T-cell (primary cell): ENCODE measurements at places on chromosomes 16 and 17.

DNA sequence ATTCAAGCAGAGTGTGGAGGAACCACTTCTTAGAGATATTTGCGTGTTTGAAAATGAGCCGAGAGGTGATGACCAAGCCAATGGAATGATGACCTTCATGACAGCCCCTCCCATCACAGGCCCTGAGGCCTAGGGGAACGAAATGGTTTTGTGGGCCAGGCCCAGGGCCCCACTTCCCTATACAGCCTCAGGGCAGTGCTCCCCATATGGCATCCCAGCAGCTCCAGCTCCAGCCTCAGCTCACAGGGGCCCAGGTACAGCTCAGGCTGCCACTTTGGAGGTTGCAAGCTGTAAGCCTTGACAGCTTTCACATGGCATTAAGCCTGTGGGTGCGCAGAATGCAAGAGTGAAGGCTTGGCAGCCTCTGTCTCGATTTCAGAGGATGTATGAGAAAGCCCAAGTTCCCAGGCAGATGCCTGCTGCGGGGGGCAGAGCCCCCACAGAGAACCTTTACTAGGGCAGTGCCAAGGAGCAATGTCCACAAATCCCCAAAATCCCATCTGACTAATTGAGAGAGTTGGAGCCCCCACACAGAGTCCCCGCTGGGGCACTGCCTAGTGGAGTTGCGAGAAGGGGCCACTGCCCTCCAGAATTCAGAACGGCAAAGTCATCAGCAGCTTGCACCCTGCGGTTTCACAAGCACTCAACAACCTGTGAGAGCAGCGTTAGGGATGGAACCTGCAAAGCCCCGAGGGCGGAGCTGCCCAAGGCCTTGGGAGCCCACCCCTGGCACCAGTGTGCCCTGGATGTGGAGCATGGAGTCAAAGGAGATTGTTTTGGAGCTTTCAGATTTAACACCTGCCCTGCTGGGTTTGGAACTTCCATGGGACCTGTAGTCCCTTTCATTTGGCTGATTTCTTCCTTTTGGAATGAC is 21.2 kb downstream of the CHMP6 start:
- DNase-seq, result no peak

DNA sequence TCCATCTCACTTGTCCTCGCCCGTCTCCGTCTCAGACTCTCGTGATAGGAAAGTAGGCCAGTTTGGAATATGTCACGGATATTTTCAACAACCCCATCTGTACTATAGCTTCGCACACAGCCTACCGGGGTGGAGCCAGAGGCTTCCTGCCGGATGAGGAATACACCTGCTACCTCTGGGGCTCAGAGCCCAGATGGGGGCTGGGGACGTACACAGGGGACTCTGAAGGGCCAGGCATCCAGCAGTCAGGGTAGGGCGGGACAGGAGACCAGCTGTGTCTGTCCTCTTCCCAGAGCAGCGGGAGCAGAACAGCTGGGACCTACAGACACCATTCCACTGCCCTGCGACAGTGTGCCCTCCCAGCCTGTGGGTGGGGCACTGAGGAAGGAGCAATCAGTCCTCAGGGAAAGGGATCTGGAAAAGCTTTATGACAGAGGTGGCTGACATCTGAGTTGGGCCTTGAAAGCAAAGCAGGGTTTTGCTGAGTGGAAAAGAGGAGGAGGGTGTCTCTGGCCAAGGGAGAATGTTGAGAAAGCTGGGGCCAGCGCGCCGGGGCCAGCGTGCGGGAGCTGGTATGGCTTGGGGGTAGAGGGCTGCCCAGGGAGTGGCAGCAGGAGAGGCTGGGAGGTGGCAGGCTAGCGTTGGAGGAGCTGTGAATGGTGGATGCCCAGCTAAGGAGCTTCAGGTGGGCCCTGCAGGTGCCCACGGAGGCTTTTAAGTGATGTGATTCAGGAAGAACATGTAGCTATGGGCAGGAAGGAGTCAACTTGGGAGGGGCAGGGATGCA is 11.5 kb upstream of the SRCIN1 start:
- DNase-seq, result no peak

- no peak for DNase-seq
Observed at GRCh38 chr16:54411544-54411943, 125.0 kb upstream of the IRX3 start.

DNA sequence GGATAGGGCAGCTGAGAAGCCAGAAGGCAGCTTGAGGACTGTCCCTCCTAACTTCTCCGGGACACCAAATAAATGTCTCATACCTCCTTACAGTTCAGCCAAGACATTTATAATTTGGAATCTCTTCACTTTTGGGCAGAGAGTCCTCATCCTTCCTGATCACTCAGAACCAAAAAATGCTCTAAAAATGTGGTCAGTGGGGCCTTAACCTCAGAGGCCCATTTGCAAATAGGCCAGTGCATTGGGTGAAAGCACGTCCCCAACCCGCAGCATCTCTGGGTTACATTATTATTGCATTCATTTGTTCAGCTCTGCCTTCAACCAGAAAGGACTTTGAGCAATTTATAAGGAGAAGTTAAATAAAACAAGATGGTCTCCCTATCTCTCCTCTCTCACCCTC is 112.4 kb upstream of the IRX3 start:
- DNase-seq, result no peak

DNA sequence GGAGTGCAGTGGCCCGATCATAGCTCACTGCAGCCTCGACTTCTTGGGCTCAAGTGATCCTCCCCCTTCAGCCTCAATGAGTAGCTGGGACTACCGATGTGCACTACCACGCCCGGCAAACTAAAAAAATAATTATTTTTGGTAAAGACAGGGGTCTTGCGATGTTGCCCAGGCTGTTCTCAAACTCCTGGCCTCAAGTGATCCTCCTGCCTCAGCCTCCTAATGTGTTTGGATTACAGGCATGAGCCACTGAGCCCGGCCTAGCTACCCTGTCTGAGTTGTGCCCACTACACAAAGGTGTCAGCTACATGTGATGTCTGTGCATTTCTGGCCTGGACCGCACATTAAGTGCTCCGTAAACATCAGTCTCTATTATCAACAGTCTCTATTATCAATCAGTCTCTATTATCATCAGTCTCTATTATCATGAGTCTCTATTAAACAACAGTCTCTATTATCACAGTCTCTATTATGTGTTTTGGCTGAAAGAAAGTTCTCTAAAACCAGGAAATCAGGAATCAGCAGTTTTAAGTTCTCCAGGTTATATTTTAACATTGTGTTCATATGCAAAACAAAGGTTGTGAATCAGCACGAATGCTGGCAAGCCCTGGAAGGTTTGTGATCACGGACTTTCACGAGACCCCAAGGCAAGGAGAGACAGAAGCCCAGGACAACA is 721 bp upstream of the WWOX start:
- no peak for DNase-seq

- no peak for DNase-seq
Observed at GRCh38 chr17:13140750-13141149, 122.9 kb upstream of the ELAC2 start.

GRCh38 chr16:31006086-31006385 is 4.4 kb downstream of the STX1B start:
- no peak for DNase-seq

- no peak for DNase-seq
Observed at GRCh38 chr16:57809276-57810196, 7.2 kb upstream of the KIFC3 start.

- DNase-seq, result no peak
Observed at GRCh38 chr16:17512636-17513220, 42.0 kb upstream of the XYLT1 start.

- DNase-seq, result no peak
Observed at GRCh38 chr17:50265212-50265611, 9.1 kb upstream of the TMEM92 start.

DNA sequence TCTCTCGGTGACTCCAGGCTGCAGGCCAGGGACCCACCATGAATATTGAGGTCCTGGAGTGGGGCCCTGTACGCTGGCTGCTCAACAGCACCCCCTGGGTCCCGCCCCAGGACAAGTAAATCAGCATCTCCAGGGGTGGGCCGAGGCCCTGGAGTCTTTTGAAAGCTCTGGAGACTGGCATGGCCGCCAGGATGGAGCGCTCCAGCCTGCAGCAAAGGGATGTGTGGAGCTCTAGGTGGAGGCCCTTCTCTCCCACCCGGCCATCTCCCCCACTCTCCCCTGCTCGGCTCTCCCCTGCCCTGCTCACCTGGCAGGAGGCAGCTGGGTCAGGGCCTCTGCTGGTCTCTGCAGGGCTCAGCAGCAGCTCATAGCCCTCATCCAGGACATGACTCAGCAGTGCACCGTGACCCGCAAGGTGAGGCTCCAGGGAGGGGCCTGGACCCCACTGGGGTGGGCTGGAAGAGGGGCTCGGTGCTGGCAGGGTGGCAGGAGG is 16.6 kb downstream of the SGSH start:
- no peak for DNase-seq

GRCh38 chr17:13520899-13521572 is 80.7 kb downstream of the HS3ST3A1 start:
- DNase-seq, result no peak
